ENCODE measurements at places on chromosomes 1 and 21.

GRCh38 chr1:247291161-247291560 lies 35.3 kb downstream of the VN1R5 start:
- no peak for DNase-seq

- no peak for DNase-seq
Observed at GRCh38 chr1:115840605-115841460, at the start of gene NHLH2. TSS of gene NHLH2 (minus strand) at chr1:115841126. CDS start at chr1:115838372, 2,754 bp downstream.

GRCh38 chr1:63691701-63692425 lies 82.0 kb upstream of the ROR1 start:
- peak; percentile 54 for DNase-seq

DNA sequence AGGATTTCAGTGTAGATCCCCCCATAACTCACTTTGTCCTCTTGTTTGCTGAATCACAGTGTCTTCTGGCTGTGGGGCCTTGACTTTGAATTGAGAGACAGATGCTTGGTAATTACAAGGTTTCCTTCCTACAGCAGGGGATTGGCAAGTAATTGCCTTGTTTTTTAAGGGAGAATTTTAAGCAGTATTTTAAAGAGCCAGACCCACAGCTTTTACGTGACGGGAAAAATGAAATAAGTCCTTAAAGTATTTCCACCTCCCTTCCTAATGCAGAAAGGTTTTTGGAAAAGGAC lies 41.0 kb downstream of the PGBD5 start:
- no peak for DNase-seq

- DNase-seq: no peak
Observed at GRCh38 chr1:194014014-194014413, 827.6 kb upstream of the B3GALT2 start.

GRCh38 chr1:172903581-172904220 lies 147.0 kb downstream of the TNFSF18 start:
- no peak for DNase-seq

DNA sequence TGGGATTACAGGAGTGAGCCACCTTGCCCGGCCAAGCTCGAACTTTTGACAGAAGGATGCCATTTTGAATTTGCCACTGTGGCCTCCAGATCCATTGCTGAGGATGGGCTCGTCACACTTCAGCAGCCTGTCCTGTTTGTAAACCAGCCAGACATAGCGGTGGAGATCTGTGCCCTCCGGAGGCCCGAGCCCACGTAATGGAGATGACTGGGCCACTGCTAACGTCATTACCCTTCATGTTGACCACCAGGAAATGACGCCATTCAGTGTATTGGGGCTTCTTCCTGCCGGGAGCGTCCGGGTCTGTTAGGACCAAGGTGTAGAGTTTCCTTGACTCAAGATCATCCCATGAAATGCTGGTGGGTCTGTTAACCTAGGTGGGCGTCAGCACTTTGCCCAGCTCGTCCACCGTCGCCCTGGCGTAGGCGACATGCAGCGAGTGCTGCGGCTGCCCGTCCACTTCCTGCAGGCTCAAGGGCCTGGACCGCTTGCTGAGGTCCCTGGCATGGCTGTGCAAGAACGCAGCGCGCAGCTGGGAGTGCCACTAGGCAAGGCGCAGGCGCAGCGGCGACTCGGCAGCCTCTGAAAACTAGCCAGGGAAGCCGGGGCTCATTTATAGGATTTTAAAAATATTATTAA lies 40.8 kb downstream of the PTPRC start:
- DNase-seq: no peak

DNA sequence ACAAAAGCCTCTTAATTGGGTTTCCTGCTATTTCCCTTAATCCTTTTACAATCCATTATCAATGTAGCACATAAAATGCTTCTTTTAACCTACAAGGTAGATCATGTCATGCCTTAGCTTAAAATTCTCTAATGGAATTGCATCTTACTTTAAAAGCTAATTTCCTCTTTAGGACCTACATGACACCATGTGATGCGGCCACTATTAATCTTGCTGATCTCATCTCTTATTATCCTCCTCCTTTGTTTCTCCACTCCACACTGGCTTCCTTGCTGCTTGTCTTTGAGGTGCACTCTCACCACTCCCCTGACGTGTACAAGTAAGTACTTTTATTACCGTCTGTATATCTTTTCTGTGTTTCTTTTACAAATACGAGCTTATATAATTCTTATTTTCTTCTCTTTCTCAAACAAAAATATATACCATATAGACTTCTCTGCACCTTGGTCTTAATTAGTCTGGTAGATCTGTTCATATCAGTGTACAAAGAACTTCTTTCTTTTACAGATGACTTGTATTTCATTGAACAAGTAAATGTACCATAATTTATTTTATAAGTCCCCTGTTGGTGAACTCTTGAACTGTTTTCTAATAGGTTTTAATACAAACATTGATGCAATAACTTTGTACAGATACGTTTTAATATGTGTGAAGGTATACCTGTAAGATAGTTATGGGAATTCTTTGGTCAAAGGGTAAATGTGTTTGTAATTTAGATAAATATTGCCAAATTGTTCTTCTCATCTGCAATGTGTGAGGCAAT lies 28.2 kb downstream of the GPR88 start:
- no peak for DNase-seq

DNA sequence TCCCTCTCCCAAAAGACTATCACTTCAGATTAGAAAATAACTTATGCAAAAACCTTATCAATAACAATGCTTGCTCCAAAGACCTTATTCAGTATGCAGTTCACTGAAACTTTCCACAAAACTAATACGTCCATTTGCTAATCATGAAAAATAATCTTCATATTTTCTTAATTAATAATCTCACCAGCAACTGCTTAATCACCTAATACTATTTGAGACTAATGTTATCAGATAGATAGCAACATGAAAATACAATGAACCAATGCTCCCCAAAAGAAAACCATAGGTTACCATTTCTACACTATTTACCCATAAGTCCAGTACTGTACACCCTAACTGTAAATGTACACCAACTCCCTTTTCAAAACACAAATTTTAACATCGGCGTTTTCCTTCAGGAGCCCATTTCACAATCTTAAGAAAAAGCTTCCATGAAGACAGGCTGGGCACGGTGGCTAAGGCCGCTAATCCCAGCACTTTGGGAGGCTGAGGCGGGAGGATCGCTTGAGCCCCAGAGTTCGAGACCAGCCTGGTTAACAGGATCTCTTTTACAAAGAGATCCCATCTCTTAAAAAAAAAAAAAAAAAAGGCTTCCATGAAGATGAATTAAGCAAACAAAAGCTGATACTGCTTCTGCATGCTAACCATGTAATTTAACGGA lies 1.7 kb downstream of the GNB1 start:
- no peak for DNase-seq

- DNase-seq: no peak
Observed at GRCh38 chr1:7174980-7175906, 390.0 kb downstream of the CAMTA1 start.

DNA sequence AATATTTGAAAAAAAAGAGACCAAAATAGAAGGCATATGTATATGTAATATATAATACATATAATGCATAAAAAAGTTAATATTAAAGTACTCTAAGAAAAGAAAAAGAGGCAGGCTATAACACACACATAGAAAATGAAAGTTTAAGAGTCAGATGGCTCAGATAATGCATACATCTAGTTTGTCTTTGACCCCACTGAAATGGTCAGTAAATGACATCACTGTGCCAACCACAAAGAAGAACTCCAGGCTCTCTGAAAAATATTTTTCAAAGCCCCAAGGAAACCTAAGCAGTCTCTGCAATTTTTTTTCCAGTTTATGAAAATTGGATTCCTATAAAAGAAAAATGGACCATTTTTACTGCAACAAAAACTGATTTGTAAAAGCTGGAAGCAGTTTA lies 55.4 kb upstream of the SCYL3 start:
- no peak for DNase-seq

GRCh38 chr1:189253601-189254350 lies 1223.9 kb downstream of the BRINP3 start:
- DNase-seq: no peak

DNA sequence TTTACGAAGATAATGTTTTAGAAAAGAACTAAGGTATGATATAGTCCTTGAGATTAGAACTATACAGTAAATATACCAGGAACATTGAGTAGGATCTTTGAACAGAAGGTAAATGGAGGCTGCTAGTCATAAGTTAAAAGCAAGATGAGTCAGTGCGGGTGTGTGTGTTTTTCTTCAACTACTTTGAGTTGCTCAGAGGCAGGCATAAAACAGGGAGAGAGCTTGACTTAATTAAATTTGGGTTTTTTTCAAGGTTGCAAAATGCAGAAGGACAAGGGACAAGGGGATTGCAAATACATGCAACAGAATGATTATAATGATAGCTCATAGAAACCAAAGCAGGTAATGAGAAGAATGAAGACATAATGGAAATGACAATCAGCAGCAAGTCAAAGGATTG lies 815.1 kb downstream of the NCAM2 start:
- no peak for DNase-seq

DNA sequence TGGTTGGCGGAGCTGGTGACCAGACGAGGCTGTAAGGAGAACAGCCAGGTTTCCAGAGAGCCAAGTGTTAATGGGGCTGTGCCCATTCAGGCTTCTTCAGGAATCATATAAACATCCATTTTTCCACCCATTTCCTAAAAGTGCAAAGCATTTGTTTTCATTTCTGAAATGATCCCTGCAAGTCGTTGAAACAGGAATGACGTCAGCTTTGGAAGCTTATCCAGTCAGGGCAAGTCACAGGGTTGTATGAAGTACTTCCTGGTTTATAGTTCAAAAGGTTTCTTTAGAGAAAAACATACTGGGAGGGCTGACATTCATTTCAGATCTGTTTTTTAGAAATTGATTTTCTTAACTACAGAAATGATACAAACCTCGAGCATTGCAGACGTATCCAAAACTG lies 29.2 kb downstream of the IGSF5 start:
- DNase-seq: no peak

- DNase-seq: peak; percentile 48
Observed at GRCh38 chr1:24501371-24502064, 1.1 kb upstream of the RCAN3 start.

GRCh38 chr1:28889357-28889756 lies 25.0 kb upstream of the EPB41 start:
- DNase-seq: no peak

GRCh38 chr21:31711745-31712285 lies 20.1 kb downstream of the SCAF4 start:
- no peak for DNase-seq

DNA sequence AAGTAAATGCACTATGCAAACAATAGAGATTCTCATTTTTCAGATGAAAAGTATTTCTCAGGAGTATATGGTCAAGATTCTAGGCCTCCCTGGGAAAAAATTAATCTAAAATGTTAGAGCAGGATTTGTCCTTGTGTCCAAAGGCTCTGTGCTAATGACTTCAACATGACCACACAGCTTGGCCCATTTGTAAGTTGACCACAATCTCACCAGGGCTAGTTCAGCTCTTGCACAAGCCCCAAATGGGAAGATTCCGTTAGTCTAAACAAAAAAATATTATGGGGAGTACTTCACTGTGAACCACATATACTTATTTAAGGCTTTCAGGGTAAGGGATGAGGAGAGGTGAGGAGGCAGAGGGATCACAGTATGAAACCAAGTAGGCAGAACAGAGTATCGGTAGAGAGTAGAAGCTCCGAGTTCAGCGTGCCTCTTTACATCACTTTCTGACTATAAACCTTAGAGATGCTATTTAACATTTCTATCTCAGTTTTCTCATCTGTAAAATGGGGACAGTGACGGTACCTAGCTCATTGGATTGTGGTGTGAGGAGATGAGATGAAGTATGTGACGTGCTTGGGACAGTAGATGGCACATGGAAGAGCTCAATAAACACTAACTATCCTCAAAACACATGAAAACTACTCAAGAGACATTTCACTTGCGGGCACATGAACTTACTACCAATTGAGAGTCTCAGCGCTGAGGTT lies 37.8 kb upstream of the CTTNBP2NL start:
- no peak for DNase-seq

DNA sequence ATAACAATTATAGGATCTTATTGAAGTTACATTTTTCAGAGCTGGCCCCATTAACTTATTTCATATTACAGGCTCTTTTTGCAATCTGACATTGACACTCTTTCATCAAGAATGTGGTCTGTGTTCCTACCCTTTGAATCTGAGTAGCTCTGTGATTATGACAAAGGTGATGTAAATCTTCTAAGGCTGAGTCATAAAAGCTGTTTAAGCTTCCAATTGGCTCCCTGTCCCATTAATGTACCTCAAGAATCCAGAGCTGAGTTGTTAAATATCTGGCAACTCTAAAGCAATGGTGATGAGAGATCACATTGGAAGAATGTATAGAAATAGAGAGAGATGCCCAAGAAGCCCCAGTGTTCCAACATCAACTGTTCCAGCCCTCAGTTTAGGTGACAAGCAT lies 178.5 kb upstream of the DEPDC1 start:
- DNase-seq: no peak

GRCh38 chr1:94240822-94241221 lies 3.4 kb upstream of the ARHGAP29 start:
- peak; percentile 50 for DNase-seq

DNA sequence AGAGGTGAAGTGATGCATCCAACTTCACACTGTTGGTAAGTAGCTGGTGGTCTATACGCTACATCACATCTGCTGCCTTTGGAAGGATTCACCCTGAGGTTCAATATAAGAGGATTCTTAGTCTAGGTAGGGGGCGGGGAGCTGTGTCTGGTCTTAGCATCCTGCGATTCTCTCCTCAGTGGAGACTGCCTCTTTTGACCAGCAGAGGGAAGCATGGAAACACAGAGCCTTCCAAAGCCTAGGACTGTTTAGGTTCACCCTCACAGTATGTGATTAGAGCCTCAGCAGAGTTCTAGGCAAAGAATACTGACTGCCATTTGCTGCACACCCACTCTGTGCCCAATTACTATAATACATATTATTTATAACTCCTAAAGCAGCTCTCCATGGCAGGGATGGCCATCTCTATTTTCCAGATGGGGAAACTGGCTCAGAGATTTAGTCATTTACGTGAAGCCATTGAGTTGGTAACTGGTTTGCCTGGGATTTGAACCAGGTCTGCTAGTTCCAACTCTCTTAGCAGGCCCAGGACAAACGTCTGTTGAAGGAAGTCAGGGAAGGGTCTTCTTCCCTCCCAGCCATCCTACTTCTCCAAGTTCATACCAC lies 28.9 kb upstream of the EFCAB14 start:
- no peak for DNase-seq

DNA sequence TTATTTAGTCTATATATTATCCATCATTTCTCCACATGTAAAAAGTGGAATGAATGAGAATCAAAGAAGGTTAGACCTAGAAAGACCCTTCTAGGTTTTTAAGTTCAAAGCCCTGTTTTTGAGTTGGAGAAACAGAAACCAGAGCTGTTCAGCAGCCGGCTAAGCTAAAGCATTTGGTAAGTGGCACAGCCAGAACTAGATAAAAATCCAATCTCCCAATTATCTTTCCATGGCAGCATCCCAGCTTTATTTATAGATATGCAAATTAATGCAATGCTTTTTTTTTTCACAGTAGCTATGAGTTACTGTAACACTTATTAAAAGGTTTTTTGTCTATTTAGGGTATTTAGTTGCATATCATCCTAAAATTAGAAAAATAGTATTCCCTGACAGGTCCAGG lies 85.1 kb downstream of the NIBAN1 start:
- no peak for DNase-seq

- peak; percentile 5 for DNase-seq
Observed at GRCh38 chr21:25350056-25350455, 257.2 kb downstream of the MRPL39 start.

All from hematopoietic multipotent progenitor cell (in vitro differentiated cells).